ENCODE measurements at places on chromosomes 2 and 18.

GRCh38 chr2:194079989-194080388, 1577.0 kb upstream of the SLC39A10 start:
- no peak for DNase-seq

DNA sequence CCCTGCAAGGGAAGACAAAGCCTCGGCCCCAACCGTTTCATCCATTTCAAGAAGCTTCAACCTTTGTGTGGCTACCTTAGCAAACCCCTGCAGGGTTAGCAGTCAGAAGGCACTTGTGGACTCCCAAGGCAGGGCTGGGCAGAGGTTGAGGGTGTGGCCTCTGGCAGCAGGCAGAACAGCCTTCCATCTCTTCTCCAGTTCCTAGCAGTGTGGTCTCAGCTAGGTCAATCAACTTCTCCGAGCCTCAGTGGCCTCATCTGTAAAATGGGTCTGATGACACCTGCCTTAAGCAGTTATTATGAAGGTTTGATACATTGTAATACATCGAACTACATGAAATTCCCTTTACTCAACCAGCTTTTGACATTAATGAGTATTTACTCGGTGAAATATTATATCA, 6.8 kb upstream of the PRSS56 start:
- no peak for DNase-seq

GRCh38 chr2:119550346-119550745, 6.1 kb downstream of the CFAP221 start:
- DNase-seq: no peak

DNA sequence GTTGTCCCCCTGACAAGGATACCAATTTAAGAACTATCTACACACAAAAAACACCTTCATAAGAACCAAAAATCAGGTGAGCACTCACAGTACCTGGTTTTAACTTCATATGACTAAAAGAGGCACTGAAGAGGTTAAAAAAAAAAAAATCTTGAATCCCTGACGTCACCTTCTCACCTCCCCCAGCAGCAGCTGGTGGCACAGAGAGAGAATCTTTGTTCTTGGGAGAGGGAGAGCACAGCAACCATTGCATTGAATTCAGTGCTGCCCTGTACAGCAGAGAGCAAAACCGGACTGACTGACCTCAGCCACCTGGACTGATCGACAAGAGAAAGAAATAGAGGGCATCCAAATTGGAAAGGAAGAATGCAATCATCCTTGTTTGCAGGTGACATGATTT, 566.0 kb downstream of the TMX3 start:
- DNase-seq: no peak

DNA sequence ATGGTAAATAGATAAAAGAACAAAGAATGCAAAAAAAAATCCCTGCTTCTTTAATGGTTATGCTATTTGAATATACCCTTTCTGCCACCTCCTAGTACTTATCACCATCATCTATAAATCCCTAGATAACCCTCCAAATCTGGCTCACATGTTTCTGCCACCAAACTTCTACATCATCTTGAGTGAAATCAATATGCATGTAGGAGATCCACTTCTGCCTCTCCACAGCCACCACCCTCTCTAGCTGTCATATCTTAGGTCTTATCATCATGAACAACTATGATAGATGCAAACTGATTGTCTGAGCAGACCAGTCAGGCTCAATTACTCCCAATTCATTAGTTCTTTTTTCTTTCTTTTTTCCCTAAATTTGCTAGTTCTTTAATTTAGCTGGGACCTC, 55.3 kb downstream of the STRN start:
- no peak for DNase-seq

DNA sequence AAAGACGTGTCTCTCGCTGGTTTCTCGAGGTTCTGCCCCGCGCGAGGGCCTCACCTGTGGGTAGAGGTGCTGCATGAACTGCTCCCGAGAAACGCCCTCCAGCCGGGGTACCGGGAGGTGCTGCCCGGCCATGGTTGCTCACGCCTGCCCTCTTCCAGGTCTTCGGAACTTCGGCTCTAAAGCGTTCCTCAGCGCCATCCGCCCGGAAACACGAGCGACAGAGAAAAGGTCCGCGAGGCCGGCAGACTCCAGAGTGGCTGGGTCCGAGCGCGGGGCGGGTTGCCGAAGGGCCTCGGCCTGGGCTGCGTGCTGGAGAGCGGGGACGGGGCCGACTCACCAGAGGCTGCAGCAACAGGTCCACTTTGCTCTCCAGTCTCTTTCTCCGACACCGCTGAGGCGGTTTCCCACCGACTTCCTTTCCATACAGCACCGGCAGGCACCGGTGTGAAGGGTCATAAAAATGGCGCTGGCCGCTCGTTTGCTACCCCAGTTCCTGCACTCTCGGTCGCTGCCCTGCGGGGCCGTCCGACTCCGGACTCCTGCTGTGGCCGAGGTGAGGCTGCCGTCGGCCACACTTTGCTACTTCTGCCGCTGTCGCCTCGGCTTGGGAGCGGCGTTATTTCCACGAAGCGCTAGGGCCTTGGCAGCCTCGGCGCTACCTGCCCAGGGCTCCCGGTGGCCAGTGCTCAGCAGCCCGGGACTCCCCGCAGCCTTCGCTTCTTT, at the start of the genes MAIP1 and TYW5:
Gene MAIP1, plus strand, starts transcription at position 244 of the 723 bp plus-strand sequence. Its CDS starts 217 bp downstream, at position 461.
Gene TYW5, minus strand, starts transcription at position 153 of the 723 bp plus-strand sequence. Its CDS starts 21 bp downstream, at position 132.
- DNase-seq: peak; percentile 86

DNA sequence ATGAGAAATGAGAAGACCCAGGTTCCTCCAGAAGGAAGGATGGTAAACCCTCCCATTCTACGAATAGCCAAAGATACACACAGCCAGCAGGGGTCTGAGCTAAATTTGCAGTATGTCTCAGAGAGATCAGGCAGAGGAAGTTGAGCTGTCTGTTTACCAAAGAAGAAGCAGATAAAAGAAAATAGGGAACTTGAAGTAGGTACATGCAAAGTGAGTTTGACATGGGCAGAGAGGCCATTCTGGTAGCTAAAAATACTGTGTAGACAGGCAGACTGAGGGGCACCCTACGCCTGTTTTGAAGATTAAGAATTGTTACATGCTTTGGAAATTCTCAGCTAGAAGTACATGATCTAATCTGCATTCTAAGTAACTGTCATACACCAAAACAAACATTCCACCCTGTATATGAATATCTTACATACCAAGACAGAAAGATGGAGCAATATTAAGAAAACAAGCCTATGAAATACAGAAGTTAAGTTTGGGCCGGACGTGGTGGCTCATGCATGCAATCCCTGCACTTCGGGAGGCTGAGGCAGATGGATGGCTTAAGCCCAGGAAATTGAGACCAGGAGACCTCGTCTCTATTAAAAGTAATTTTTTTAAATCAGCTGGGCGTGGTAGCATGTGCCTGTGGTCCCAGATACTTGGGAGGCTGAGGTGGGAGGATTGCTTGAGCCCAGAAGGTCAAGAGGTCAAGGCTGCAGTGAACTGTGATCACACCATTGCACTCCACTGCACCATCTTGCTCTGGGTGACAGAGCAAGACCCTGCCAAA, 157.9 kb downstream of the ANKRD44 start:
- DNase-seq: no peak

DNA sequence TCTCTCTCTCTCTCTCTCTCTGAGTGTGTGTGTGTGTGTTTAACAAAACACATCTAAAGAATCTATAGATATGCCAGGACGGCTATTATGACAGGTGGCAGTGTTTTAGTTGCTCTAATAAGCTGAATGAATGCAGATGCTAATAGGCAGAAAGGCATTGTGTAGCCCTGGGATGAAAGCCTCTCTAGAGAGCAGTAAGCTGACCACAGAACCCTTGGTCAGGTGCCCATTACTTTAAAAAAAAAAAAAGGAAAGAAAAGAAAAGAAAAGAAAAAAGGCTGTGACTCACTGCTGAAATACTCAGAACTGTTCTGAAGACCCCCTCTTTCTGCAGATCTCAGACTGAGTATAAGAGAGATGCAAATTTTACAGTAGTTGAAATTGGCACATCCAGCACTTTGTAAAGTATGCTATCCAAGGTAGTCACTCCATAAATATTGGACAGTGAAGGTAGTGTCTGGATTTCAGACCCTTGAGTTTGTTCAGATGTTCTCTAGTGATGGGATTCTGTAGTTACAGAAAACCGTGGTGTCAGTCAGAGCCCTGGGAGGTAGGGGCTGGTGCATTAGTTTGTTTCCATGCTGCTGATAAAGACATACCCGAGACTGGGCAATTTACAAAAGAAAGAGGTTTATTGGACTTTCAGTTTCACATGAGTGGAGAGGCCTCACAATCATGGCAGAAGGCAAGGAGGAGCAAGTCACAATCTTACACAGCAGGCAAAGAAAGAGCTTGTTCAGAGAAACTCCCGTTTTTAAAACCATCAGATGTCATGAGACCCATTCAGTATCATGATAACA, 30.9 kb downstream of the OSBPL6 start:
- no peak for DNase-seq

GRCh38 chr2:174971868-174972781, 33.1 kb downstream of the CHN1 start:
- no peak for DNase-seq
